ENCODE measurements at places on chromosomes 3 and 15. TPM values are rescaled to one million over a fixed set of nuclear protein-coding genes. Genes with fewer than 3 reads are reported as not detected.

GRCh38 chr3:150538324-150539208 lies 7.7 kb downstream of the SERP1 start:
- DNase-seq: no peak

- no peak for DNase-seq
These were observed 365.8 kb downstream of the FOXP1 start for GRCh38 chr3:71217640-71218222.

- no peak for DNase-seq
These were observed 271.3 kb upstream of the TPM1 start for GRCh38 chr15:62771234-62771633.

- DNase-seq: no peak
These were observed 1.2 kb upstream of the MLF1 start for GRCh38 chr3:158569794-158570193.

- DNase-seq: no peak
These were observed 6.1 kb downstream of the GRAMD1C start for GRCh38 chr3:113844622-113845222.

The REC114 gene
- total RNA-seq: not detected

Data from sigmoid colon (tissue), 7 donors.